Activated CD4-positive, CD25-positive, alpha-beta regulatory T cell (primary cell): ENCODE measurements at places on chromosomes 4 and X.

GRCh38 chr4:148288448-148288847 lies 153.8 kb downstream of the NR3C2 start:
- DNase-seq: no peak

GRCh38 chrX:41981481-41982013 lies 58.2 kb upstream of the CASK start:
- no peak for DNase-seq

GRCh38 chr4:67460574-67460973 lies 84.7 kb downstream of the CENPC start:
- DNase-seq: no peak

DNA sequence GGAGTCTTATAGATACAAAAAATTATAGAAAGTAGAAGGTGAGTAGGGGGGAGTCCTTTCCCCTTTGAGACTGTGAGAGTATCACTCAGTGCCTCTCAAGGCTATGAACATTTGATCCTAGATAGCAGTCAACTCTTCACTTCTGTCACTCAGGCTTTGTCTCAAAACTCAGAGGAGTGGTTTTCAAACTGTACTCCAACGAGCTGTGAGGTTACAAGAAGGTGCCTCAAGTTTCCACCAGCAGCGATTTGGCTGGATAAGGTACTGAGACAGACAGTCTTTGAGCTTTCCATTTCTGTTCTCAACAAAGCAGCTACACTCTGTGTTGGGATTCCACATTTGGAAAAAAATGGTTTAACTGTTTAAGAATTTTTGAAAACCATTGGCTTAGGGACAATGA lies 48.0 kb upstream of the NDST3 start:
- DNase-seq: no peak

- no peak for DNase-seq
Observed at GRCh38 chr4:109576462-109576861, 16.4 kb downstream of the MCUB start.

DNA sequence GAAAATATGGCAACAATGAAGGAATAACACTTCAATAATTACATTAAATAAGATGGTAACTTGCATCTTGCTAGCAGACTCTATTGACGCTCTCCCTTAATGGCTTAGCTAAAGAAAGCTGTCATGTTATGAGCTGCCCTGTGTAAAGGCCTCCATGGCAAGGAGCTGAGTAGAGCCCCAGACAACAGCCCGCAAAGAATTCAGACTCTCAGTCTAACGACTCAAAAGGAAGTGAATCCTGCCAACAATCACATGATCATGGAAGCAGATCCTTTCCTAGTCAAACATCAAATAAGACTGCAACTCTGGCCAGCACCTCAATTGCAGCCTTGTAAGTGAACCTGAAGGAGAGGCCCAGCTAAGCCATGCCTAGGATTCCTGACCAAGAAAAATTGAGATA lies 157.6 kb downstream of the MAB21L2 start:
- no peak for DNase-seq

GRCh38 chrX:2694914-2695267 lies 3.8 kb downstream of the CD99 start:
- no peak for DNase-seq

- DNase-seq: no peak
Observed at GRCh38 chrX:1400742-1401471, 9.0 kb upstream of the SLC25A6 start.

GRCh38 chr4:180909279-180909678 lies 1333.9 kb upstream of the TENM3 start:
- DNase-seq: no peak

- DNase-seq: no peak
Observed at GRCh38 chrX:19839770-19840254, 47.6 kb downstream of the SH3KBP1 start.

DNA sequence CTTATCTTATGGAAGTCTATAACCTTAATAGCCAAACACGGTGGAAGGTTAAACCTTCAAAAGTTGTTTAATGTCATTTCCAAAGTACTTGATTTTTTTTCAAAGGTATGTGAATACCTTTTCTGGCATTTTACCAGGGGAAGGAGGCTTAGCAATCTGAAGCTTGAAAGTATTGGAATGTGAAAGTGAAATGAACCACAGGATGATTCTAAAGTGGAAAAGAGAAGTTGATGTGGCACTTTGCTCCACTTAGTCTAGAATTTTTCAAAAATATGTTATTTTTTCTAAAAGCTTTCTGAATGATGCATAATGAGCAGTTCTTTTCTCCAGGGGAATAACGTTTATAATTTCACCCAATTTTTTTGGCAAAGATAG lies 19.2 kb downstream of the PI4K2B start:
- DNase-seq: no peak

- DNase-seq: no peak
Observed at GRCh38 chr4:152028131-152028530, 267.3 kb upstream of the GATB start.

DNA sequence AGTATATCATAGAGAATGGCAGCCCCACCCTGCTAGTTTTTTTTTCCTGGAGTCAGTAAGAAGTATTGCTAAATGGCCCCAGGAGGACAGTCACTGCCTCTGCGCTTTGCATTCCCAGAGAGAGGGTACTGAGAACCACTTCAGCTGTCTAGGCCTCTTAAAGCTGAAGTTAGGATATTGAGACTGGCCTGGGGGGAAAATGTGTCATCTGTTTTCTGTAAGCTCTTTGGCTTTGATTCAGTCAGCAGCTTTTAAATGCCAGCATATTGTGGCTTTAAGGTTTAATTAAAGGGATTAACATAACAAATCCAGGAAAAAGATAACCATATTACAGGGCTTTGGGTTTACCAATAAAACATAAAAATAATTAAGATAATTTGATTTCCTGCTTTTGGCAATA lies 852.0 kb downstream of the PCDH18 start:
- no peak for DNase-seq

DNA sequence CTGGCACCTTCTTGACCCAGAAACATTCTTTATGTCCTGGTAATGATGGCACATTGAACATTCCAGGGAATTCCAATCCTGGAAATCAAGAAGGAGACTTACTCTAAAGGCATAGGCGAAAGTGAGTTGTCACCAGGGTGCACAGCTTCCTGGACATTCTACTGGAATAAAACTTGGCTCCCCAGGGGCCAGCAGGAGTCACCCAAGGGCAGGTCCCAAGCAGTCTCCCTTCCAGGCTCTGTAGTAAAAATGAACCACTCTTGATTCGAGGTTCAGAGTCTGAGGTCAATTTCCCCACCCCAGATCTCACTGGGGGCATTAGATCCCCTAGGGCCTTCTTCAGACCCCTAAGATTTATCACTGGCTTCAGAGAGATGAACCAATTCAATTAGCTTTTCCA lies 338.7 kb upstream of the GATB start:
- DNase-seq: no peak

DNA sequence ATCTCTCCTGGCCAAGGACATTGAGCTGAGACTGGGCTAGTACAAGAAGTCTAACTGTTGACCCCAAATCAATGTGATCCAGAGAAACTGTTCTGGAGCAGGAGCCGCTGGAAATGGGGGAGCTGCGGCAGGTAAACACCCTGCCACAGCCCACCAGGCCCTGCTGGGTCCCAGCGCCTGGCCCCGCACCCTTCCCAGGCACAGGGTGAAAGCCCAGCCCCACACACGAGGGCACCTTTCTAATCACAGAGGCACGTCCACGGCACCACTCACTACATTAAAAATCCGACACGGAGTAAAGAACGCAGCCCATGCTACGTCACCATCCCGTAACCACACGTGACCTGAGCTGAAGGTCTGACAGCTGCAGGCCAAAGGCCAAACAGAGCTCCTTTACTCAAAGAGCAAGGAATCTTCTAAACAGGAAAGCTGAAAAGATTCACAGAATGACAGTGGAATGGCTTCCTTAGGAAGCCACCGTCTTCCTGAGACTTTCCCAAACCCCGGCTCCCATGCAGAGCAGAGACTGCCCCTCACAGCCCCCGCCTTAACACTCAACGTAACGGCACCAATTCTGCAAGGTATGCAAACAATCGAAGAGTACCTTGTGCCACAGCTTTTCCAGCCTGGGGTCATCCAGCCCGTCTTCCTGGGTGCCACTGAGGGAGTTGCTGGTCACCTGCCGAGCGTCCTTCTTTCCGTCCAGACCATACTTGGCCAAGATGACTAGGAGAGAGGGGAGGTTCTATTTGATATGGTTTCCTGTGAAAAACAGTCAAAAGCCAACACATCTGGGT lies 12.6 kb downstream of the LRPAP1 start:
- no peak for DNase-seq

GRCh38 chrX:17078031-17078720 lies 131.7 kb downstream of the REPS2 start:
- no peak for DNase-seq

DNA sequence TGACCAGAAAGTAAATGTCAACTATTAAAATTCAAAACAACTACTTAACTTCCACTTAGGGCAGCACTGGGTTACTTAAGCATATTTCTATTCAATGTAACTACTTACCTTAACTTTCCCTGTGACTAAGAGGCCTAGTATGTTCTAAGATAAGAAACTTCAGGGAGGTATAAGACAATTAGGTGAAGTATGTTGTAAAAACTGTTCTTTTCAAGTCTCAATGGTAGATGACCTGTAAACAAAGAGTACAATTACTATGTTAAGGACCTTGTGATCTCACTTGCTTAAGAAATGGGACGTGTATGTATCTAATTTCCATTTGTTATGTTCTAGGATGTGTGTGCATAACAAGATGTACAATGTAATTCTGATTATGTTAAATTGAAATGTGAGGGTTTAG lies 960.5 kb downstream of the CCSER1 start:
- no peak for DNase-seq

- no peak for DNase-seq
Observed at GRCh38 chr4:138113819-138114400, 128.2 kb downstream of the SLC7A11 start.

- DNase-seq: no peak
Observed at GRCh38 chr4:118968813-118969212, 80.2 kb downstream of the SYNPO2 start.

DNA sequence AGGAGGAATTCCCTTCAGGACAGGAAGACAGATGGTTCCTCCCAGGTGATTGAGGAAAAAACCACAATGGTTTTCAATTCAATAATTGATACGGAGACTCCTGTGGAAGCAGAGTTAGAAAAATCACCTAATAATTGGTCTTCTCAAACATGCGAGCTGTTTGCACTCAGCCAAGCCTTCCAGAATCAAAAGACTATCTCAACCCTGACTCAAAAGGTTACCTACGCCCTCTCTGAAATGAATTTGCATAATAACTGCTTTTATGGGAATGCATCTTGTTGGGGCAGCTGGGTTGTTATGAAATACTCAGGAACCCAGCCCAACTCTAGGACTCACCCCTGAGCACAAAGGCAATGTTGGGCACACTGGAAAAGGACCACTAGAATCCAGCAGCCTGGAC lies 66.9 kb upstream of the ARSJ start:
- DNase-seq: no peak
